ENCODE measurements at places on chromosomes 13 and 19. TPM values are rescaled to one million over a fixed set of nuclear protein-coding genes. Genes with fewer than 3 reads are reported as not detected.

CLEC17A gene
- 0.16 TPM for polyA plus RNA-seq

ZNF442 gene
- 6.0 TPM for polyA plus RNA-seq

KIR3DL1 gene
- not detected for polyA plus RNA-seq

FCER2 gene
- polyA plus RNA-seq, result 0.14 TPM

R3HDM4 gene
- polyA plus RNA-seq, result 49.0 TPM

MED26 gene
- 9.0 TPM for polyA plus RNA-seq

MEIOSIN gene
- not detected for polyA plus RNA-seq

KLK6 gene
- polyA plus RNA-seq, result 29.7 TPM

CYP4F12 gene
- polyA plus RNA-seq, result not detected

HRC gene
- polyA plus RNA-seq, result 29.2 TPM

INAFM1 gene
- 10.7 TPM for polyA plus RNA-seq

KIR2DL3 gene
- polyA plus RNA-seq, result not detected

CXCL17 gene
- 0.11 TPM for polyA plus RNA-seq

KL gene
- 41.8 TPM for polyA plus RNA-seq

NXNL1 gene
- polyA plus RNA-seq, result 0.64 TPM

IQCN gene
- 6.6 TPM for polyA plus RNA-seq

PRTN3 gene
- 1.6 TPM for polyA plus RNA-seq

OR7C1 gene
- polyA plus RNA-seq, result 0.06 TPM

KLK3 gene
- polyA plus RNA-seq, result 0.48 TPM

TMPRSS9 gene
- polyA plus RNA-seq, result 0.45 TPM

FBXW9 gene
- polyA plus RNA-seq, result 15.1 TPM

ZNF816 gene
- 18.3 TPM for polyA plus RNA-seq

KCNJ14 gene
- 1.3 TPM for polyA plus RNA-seq

KRTDAP gene
- 1.1 TPM for polyA plus RNA-seq

LILRB4 gene
- polyA plus RNA-seq, result 0.95 TPM

KBTBD6 gene
- polyA plus RNA-seq, result 15.8 TPM

RFC3 gene
- polyA plus RNA-seq, result 21.7 TPM

B3GNT8 gene
- polyA plus RNA-seq, result 3.3 TPM

C5AR2 gene
- polyA plus RNA-seq, result 0.29 TPM

C19orf67 gene
- polyA plus RNA-seq, result not detected

ADGRE1 gene
- 0.06 TPM for polyA plus RNA-seq

DMKN gene
- 73.6 TPM for polyA plus RNA-seq

CLEC4G gene
- polyA plus RNA-seq, result not detected

SIGLEC10 gene
- 1.6 TPM for polyA plus RNA-seq

APOE gene
- 280 TPM for polyA plus RNA-seq
